ENCODE measurements at places on chromosomes 5 and 9.
A peak's percentile ranks its signal among the peaks of the same experiment; 100 is the strongest.

GRCh38 chr5:131250751-131251475, 12.9 kb upstream of the CDC42SE2 start:
- DNase-seq = no peak

- peak; percentile 31 for DNase-seq
These were observed 66.2 kb downstream of the ARHGEF28 start for GRCh38 chr5:73692166-73692640.

- no peak for DNase-seq
These were observed 14.4 kb upstream of the PLEKHG4B start for GRCh38 chr5:77546-77945.

- DNase-seq = no peak
These were observed 14.5 kb downstream of the CATSPER3 start for GRCh38 chr5:134982230-134982629.

DNA sequence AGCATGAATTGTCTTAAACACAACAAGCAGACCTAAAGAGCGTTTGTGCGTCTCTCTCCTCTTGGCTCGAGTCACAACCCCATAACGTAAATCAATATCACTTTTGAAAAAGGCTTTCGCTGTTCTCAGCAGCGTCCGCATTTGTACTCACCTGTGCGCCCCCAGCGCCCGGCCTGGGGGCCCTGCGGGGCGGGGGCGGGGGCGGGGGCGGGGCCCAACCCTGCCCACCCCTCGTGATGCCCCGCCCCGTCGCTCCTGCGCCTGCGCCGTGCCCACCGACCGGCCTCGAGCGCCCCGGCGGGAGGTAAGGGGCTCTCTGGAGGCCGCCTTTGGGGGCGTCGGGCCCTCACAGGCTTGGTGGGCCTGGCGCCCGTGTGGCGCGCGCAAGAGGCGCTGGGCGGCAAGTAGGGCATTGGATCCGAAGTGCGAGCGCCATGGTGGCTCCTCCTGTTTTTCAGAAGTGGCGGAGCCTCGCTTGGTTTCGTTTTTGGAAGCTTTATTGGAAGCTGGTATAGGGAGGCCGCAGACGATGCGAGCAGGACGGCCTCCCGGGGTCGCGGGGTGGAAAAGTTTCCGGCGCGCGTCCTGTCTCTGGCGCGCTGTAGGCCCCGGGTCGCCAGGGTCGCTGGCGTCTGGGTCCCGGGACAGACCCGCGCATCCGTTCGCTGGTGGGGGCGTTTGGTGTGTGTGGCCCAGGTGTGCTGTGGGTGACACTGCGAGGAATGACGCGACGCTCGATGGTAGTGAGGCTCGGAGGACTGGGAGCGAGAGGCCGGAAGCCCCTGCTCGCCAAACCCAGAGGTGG, at the start of gene STX17:
TSS of gene STX17 (plus strand) at position 252 of the 805 bp plus-strand sequence. CDS start 8,586 bp downstream, outside the sequence.
- DNase-seq = no peak

GRCh38 chr9:134350416-134350994, 24.2 kb downstream of the RXRA start:
- DNase-seq = no peak

- no peak for DNase-seq
These were observed 601.1 kb downstream of the TLR4 start for GRCh38 chr9:118305331-118305730.

DNA sequence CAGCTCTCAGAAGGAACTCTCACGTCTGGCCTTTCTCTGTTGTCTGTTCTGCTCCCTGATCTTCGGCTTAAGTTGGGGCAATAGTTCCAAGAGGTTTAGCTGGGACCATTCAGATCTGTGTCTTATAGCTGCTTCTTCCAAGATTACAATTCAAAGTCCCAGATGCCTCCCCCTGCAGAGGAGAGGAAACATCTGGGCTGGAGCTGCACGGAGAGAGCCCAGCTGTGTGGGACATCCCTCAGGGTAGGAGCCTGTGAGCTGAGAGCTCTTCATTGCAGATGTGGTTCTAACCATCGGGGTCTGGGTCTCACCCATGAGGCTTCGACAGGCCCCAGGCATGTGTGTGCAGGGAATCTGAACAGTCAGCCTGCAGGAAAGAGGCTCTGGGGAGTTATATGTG, 9.0 kb upstream of the PHF19 start:
- no peak for DNase-seq

DNA sequence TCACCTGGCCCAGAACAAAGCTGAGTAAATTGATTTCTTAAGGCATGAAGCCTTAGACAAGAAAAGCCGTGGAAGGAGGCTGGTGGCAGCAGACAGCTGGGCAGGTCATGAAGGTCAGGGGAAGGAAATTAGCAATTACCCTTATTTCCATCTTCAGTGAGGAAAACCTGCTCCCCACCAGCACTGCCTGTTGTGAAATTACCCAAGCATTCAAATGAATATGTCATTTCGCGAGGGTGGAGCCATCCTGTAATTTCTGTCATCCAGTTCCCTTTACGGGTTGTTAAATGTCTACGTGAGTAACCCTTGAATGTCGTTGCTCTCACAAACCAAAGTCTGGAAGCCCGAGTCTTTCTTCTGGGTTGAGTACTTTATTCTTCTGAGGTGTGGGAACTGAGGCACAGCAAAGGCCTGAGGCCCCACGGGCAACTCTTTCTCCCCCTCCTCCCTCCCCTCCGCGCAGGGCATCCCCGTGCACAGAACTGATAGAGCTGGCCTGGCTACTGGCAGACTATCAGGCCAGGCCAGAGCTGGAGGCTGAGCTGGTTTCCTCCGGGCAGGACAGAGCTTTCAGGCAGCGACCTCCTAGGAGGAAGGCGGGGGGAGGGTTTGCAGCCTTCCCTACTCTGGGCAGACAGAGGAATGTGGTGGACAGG, 22.0 kb upstream of the AK3 start:
- DNase-seq = no peak

DNA sequence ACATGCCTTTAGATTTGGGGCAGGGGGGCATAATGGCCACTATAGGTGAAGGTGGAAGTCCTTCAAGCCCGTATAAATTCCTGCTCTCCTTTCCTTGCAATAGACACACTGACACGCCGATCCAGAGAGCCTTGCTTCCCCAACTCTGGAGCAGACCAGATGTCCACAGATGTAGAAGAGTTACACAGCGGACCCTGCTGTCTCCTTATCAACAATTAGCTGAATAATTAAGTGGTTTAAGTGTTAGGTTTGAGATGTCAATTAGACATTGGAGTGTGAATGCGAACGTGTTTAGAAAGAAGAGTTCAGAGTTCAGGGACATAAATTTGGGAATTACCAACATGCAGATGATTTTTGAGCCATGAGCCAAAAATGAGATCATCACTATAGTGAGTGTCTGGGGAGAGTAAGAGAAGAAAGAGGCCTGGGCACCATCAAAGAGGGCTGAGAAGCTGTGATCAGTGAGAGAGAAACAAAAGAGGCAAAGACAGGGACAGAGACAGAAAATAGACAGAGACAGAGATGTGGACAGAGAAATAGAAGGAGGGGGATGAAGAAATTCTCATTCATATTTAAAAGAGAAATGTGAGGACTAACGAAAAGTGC, 734.4 kb upstream of the ADAMTS16 start:
- DNase-seq = no peak

- no peak for DNase-seq
These were observed 4.2 kb downstream of the ZBTB43 start for GRCh38 chr9:126809068-126809467.

- DNase-seq = no peak
These were observed at the start of gene FBXL7 for GRCh38 chr5:15499528-15500324. Gene FBXL7, plus strand, starts transcription at chr5:15500180.

- no peak for DNase-seq
These were observed 826 bp downstream of the GPRIN1 start for GRCh38 chr5:176608937-176609723.

- DNase-seq = no peak
These were observed 35.5 kb downstream of the KCTD16 start for GRCh38 chr5:144206141-144206540.

DNA sequence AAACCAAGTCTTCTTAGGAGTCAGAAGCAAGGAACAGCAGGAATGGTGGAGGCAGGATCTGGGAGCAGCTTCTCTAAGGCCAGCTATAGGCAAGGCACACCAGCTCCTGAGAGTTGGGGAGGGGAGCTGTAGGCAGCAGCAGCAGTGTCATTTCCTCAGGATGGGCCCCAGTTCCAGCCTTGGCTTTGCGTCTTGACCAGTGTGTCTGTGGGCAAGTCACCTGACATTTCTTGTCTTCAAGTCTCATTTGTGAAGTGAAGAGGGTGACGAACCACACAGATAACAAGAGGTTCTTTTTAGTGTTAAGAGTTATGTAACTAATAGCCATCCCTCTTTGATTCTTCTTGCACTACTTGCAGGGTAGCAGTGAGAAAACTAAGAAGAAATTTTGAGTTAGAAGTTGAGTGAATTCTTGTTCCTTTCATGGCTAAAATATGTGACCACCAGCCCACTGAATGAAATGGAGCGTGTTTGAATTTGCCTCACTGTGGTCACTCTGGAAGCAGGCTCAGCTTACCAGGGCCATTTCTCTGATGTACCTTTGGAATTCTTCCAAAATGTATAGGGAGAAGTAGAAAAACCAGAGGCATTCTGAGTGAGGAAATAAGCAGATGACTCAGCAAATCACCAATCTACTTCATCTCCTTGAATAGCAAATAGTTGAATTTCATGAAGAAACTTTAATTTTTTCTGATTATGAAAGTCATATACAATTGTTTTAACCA, 42.4 kb downstream of the RHOBTB3 start:
- no peak for DNase-seq

DNA sequence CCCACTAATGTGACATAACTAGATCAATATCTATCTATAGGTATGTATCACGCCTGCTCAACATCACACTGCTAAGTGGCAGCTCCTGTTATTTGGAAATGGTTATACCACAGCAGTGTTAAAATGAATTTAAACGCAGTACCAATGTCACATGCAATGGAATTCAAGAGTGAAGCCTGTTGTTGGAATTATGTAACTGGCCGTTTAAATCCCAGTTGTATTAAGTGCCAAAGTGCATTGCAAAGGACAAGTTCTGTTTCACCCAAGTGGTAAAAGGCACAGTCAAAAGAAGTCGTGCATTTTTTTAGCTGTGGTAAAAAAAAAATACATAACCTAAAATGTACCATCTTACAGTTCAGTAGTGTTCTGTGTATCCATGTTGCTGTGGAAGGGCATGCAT, 4.3 kb downstream of the NTRK2 start:
- no peak for DNase-seq

GRCh38 chr5:65391591-65391990, 90.1 kb downstream of the ADAMTS6 start:
- no peak for DNase-seq

GRCh38 chr5:152097128-152097527, 172.5 kb upstream of the GLRA1 start:
- no peak for DNase-seq

GRCh38 chr5:86986837-86987236, 280.8 kb upstream of the RASA1 start:
- DNase-seq = no peak

DNA sequence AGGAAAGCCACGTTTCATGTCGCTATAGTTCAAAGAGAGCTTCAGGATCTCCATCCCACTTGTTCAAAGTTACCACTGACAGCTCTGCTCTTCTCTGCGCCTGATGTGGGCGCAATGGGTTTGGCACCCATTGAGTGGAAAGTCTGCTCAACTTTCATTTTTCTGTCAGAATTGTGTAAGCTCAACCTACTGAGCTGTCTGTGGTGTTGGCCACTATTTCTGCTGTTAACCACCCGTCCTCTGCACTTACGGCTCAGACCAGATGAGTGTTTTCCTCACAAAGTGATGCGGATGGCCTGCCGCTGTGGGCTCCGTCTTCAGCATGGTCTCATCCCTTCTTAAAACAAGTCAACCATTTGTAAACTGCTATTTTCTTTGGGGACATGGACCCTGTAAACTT, 131.2 kb downstream of the WNK2 start:
- no peak for DNase-seq

GRCh38 chr5:150596313-150596712, 44.1 kb upstream of the SYNPO start:
- DNase-seq = no peak

DNA sequence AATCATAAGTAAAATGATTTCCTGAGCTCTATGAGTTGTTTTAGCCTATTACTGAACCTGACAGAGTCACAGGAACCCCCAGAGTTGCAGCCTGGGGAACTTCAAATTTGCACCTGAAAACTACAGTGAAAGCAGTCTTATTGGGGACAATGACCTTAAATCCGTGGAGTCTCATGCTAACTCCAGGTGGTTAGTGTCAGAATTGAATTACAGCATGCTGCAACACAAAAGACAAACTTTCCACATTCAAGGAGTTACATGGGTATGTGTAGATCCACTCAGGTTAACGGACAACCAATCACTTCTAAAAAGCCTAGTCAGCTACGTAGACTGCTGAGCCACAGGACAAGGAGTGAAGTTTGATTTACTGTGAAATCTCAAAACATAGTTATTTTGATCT, 49.7 kb downstream of the PLPP1 start:
- no peak for DNase-seq

- DNase-seq = no peak
These were observed 33.1 kb downstream of the SCGB3A1 start for GRCh38 chr5:180558232-180558631.

DNA sequence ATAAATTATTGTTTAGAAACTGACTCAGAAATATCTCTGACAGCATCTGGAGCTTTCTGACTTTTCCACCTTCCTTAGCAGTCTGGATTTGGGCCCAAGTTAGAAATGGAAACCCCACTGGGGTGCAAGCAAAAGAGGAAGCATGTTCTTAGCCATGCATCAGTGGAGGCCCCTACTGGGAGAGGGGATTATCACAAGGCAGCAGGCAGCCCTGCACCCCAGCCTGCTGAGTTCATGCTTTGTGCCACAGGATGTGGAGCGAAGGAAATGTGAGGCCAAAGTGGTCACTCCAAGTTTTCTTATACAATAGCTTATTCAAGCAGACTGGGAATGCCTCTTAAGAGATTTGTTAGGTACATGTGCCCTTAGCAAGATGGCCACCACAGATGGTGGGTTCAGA, 146.5 kb upstream of the TLX3 start:
- DNase-seq = no peak

DNA sequence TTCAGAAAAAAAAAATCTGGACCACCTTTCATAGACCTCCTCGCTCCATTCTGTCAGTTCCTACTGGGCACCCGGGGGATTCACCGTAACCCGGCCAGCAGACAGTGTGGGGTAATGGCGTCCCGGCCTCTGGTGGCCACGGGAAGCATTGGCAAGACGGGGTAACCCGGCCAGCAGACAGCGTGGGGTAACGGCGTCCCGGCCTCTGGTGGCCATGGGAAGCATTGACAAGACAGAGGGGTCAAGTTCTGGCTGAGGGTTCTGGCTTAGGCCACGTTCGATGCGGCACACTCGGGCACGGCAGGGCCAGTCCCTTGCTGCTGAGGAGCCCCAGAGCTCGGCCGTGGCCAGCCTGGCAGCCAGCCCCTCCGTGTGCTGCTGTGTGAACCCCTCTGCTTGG, 116.2 kb upstream of the RAPGEF1 start:
- no peak for DNase-seq

GRCh38 chr5:51632793-51633192, 249.5 kb downstream of the ISL1 start:
- no peak for DNase-seq

GRCh38 chr5:1670351-1670750, 129.3 kb downstream of the MRPL36 start:
- peak; percentile 65 for DNase-seq

DNA sequence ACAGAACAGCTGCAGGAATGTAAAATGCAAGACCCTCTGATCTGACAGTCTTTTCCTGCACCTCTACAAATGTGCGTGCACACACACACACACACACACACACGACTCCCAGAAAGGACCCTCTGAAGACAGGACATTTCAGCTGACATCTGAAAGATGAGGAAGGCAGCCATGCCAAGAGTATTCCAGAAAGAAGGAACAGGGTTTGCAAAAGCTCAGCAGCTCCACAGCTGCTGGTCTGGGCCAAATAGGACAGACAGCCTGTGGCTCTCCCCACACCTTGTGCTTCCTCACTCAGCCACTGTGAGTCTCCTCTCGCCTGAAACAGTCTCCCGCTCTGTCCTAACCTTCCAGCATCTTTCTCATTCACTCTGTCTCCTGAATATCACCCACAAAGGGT, 189.0 kb downstream of the PALM2AKAP2 start:
- DNase-seq = no peak
